ENCODE measurements at places on chromosomes 6 and 20.

GRCh38 chr20:25085756-25086495 lies 4.0 kb upstream of the VSX1 start:
- DNase-seq, result no peak

- no peak for DNase-seq
These were observed 180.7 kb downstream of the HIVEP2 start for GRCh38 chr6:142764311-142764710.

- no peak for DNase-seq
These were observed 9.3 kb upstream of the ATG5 start for GRCh38 chr6:106334646-106335448.

GRCh38 chr6:100257793-100258395 lies 206.8 kb downstream of the SIM1 start:
- no peak for DNase-seq

GRCh38 chr6:11798538-11798937 lies 19.9 kb upstream of the ADTRP start:
- no peak for DNase-seq

DNA sequence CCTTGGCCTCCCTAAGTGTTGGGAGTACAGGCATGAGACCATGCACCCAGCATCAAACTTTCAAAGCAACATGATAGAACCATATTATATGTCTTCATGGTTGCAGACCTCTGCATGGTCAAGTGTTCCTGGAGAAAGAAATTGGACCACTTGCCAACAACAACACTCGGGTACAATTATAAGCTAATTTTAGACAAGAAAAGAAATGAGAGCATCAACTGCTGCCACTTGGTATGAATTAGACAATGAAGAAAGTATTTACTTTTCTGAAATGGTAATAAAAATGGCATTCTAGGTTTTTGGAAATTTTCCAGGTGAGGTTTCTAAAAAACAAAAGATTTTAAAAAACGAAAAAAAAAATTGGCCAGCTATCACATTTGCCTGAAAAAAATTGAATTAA lies 7.7 kb upstream of the PM20D2 start:
- DNase-seq, result no peak

DNA sequence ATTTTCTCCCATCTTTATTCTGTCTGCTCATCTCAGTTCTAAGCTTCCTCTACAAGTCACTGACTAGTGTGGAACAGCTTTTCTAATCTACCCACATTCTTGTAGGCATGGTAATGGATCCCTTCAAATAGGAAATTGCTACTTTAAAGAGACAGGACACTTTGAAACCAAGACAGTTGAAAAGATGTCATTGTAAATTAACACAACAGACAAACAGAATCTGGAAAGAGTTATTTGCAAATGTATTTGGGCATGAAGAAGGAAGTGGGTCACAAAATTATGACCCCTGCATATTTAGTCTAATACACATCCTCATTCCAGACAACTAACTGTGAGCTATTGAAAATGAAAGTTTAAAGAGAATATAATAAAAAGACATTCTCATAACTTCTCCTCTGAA lies 298.2 kb upstream of the MARCKS start:
- DNase-seq, result no peak

DNA sequence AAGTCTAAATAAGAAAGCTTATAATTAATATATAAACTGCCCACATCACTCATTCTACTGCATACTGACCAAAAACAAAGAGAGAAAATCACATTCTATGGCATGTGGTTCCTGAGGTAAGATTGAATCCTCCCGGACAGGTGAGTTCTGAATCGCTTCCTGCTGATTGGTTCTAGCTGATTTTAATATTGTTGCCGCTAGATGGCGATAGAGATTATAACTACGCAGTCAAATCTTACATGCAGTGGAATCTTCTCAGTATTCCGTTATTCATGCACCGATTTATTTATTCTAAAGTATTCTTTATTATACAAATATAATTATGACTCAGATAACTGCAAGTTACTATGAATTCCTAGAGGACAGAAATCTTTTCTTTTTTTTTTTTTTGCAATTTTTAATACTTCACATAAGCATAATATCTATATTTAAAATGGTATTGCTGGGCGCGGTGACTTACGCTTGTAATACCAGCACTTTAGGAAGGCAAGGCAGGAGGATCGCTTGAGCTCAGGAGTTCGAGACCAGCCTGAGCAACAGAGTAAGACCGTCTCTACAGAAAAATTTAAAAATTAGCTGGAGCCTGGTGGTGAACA lies 24.2 kb upstream of the TMX4 start:
- DNase-seq, result peak; percentile 64

GRCh38 chr6:136409597-136409996 lies 120.0 kb upstream of the BCLAF1 start:
- no peak for DNase-seq

- DNase-seq, result peak; percentile 5
These were observed 51.3 kb upstream of the GLP1R start for GRCh38 chr6:38997128-38997761.

DNA sequence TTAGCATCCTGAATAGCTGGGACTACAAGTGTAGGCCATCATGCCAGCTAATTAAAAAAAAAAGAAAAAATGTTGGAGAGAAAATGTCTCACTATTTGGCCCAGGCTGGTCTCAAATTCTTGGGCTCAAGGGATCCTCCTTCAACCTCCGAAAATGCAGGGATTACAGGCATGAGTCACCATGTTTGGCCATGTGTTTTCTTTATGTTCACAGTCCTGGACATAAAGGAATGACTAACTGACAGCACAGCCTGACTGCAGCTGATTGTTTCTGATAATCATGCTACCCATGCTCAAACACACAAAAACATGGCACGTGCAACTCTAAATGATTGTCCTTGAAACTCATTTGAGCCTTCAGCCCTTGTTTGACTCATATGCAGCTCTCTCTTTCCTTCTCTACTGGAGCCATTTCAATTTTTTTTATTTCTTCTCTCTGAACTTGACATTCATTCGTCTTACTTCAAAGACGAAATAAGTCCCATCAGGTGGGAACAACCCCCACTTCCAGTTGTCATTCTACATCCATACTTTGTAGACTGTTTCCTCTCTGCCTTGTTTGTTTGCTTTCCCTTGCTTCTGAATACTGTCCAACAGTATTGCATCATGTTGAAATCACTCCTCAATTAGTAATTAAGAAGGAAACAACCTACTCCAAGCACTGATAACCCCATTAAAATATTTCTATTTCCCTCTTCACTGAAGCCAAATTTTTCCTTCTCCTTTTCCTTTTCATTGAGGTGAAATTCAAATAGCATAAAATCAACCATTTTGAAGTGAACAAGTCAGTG lies 413.0 kb downstream of the BMP2 start:
- no peak for DNase-seq

DNA sequence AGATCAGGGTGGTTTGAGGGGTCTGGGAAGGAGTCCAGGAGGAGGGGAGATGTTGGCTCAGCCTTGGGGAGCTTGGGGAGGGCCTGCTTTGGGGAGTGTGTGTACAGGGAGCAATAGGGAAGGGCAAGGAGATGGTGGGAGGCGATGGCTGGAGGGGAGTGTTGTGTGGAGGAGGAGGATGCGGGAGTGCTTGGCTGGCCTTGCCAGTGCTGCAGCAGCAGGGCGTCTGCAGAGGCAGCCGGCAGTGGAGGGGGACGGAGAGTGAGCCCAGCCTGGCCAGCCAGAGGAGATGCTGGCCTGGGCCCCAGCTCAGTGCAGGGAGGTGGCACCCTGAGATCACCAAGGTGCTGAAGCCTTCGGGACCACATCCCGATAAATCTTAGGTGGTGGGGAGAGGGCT lies 3.9 kb downstream of the IP6K3 start:
- DNase-seq, result no peak

DNA sequence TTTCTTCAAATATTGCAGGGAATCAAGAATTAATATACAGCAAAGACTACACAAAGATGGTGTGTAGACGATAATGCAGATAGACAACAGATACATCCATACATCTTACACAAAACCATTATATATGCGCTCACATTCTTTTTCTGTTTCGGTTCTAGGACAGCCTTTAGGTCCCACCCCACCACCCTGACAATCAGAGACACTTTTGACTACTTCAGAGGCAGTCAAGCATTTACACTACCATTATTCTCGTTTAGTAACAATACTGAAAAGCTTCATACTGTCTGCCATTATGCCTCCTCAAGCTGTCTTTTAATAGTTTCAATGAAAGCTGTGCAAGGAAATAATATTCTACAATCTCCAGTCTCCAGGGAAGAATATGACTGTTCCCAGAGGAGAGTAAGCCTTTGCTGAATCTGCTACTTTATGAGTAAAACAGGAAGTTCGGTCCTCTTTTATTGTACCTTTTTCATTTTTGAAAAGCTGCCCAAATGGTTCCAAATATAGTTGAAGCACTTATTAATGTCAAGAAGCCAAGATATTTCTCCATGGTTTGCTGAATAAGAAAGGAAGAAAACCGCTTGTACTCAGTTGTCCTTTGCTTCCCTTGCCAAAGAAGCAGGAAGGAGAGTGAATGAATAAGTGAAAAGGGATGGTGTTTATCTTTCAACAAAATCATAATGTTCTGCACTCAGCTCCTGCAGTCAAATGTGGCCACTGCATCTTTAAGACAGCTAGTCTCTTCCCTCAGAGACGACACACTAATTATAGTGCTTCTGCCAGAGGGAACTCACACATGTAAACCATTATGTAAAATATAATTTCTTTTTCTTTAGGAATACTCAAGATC lies 468.3 kb downstream of the CDC5L start:
- DNase-seq, result no peak

DNA sequence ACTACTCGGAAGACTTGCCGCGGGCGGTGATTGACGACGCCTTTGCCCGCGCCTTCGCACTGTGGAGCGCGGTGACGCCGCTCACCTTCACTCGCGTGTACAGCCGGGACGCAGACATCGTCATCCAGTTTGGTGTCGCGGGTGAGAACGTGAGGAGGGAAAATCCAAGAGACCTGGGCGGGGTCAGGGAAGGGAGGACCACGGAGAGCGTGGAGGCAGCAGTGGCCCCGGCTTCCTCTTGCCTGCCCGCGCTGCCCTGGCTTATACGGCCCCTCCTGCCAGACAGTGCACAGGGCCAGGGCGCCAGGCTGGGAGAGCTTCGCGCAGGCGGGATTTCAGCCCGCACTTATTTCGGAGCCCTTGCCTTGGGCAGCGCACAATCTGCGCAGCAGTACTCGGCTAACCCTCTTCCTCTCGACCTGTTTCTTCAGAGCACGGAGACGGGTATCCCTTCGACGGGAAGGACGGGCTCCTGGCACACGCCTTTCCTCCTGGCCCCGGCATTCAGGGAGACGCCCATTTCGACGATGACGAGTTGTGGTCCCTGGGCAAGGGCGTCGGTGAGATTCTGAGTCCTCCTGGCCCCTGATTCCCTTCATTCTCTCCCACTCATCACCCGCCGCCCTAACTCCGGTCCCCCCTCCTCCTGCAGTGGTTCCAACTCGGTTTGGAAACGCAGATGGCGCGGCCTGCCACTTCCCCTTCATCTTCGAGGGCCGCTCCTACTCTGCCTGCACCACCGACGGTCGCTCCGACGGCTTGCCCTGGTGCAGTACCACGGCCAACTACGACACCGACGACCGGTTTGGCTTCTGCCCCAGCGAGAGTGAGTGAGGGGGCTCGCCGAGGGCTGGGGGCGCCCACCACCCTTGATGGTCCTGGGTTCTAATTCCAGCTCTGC lies 2.0 kb downstream of the MMP9 start:
- DNase-seq, result no peak

GRCh38 chr20:37934634-37935375 lies 31.9 kb downstream of the VSTM2L start:
- DNase-seq, result no peak

All from NCI-H1930 (cell line).